Activated T-cell treated with anti-CD3 and anti-CD28 coated beads, Interleukin-2, amount 50 U/mL, for 24 hours (primary cell): ENCODE measurements at places on chromosomes 5 and 9.

- H3K36me3 ChIP-seq, result peaks cover 64% of the 10 kb centered on the region
- no peak for DNase-seq
- H3K27me3 ChIP-seq, result no peaks in the 10 kb centered on the region
- peaks cover 91% of the 10 kb centered on the region for H3K4me1 ChIP-seq
Measured at GRCh38 chr5:131282235-131282634, 18.4 kb downstream of the CDC42SE2 start.

GRCh38 chr9:105858006-105858690 is 163.8 kb downstream of the TMEM38B start:
- H3K36me3 ChIP-seq, result no peaks in the 10 kb centered on the region
- H3K27me3 ChIP-seq, result no peaks in the 10 kb centered on the region
- no peak overlapping the region for H3K4me3 ChIP-seq
- H3K27ac ChIP-seq, result no peak overlapping the region
- DNase-seq, result no peak

DNA sequence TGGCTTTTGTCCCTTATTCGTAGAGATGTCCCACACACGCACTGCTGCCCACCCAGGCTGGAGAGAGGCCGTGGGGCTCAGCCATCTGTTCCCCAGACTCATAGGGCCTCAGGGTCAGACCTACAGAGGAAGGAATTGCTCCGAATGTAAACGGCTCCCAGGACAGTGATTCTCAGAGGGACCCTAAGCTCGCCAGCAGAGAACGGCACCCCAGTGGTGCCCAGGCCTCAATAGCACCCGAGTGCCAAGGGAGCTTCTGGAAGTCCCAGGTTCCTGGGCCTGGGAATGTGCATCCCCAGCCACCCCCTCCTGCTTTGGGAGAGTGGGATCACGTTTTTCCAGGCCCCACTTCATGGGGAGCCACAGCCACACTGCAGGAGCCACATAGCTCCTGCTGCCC is 32.9 kb upstream of the CNOT6 start:
- no peak overlapping the region for H3K4me3 ChIP-seq
- H3K27ac ChIP-seq, result no peak overlapping the region
- peak; percentile 5 for DNase-seq
- H3K36me3 ChIP-seq, result no peaks in the 10 kb centered on the region

GRCh38 chr9:68825762-68826472 is 120.9 kb downstream of the PIP5K1B start:
- H3K4me1 ChIP-seq, result no peaks in the 10 kb centered on the region
- H3K27ac ChIP-seq, result no peak overlapping the region
- H3K4me3 ChIP-seq, result no peak overlapping the region
- no peak for DNase-seq

DNA sequence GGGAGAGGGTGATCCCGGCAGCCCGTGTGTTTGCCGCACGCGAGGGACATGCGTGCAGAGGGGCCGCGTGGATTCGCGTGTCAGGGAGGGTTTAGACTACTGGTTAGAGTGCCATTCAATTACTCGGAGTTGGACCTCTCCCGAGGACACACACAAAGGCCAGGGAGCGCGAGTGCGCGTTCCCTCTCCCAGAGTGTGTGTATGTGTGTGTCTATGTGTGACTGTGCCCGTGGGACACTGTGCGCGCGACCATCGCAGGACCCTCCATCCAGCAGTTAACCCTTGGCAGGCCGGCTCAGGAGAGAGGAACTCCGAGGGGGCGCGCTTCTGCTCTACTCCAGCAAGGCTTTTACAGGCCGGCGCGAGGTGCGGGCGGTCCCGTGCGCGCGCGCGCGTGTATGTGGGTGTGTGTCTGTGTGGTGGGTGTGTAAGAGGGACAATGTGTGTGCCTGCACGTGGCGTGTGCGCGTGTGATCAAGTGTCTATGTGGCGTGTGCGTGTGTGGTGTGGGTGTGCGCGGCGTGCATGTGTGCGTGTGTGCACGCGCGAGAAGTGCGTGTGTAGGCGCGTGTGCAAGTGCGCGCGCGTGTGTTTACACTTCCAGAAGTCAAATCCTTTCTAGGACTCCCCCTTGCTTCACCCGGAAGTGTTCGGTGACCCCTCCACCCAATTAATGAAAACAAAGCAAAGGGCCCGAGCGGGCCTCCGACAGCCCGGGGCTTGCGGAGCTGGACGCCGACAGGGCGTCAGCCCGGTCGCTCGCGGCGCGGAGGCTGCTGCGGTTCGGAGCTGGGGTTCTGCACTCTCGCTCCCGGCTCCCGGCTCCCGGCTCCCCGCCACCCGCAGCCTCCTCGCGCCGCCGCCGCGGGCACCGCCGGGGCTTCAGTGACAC is 75.3 kb upstream of the TBCA start:
- no peaks in the 10 kb centered on the region for H3K36me3 ChIP-seq
- peak overlapping the region; percentile 71 for H3K4me3 ChIP-seq
- no peak overlapping the region for H3K27ac ChIP-seq
- H3K4me1 ChIP-seq, result peaks cover 22% of the 10 kb centered on the region

DNA sequence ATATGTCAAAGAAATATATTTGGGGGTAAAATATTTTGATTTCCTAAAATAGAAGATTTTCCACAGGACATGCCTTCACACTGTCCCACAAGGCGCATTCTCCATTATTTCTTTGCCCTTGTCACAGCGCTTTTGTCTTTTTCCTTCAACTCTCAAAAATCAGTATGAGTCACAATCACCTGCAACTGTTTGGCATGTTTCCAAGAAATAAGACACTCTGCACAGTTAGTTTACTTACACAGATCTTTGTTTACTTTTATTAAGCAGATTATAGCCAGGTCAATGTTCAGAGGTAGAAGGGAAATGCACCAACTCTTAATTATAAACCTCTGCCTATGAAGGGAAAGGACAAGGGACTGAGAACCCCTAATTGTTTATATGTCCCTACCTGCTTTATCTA is 9.5 kb downstream of the CEMIP2 start:
- peak overlapping the region; percentile 34 for H3K27ac ChIP-seq
- no peak overlapping the region for H3K4me3 ChIP-seq
- peaks cover 84% of the 10 kb centered on the region for H3K4me1 ChIP-seq
- peaks cover 46% of the 10 kb centered on the region for H3K36me3 ChIP-seq

GRCh38 chr5:172005708-172006320 is 624 bp downstream of the FBXW11 start:
- H3K4me1 ChIP-seq, result peaks cover 62% of the 10 kb centered on the region
- peak overlapping the region; percentile 92 for H3K4me3 ChIP-seq
- H3K27ac ChIP-seq, result peak overlapping the region; percentile 94

DNA sequence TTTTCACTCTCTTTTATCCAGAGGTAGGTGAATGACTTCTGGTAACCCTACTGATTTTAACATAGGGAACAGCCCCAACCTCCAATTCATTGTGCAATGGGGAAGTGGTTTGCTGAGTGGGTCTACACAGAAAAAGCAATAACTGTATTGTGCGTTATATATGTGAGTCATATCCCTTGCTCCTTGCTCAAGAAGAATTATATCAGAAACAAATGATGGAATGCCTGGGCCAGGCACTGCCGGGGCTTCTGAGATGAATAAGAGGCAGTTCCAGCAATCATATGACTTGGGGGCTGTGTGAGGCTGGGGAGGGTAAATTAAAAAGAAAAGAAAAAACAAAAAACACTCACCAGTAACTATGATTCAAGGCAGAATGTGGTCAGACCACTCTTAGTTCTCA is 79.2 kb upstream of the ABCA1 start:
- no peak for DNase-seq
- peak overlapping the region; percentile 9 for H3K27ac ChIP-seq
- H3K36me3 ChIP-seq, result no peaks in the 10 kb centered on the region
- H3K27me3 ChIP-seq, result peaks cover 2% of the 10 kb centered on the region
- no peak overlapping the region for H3K4me3 ChIP-seq

GRCh38 chr5:31021181-31021624 is 172.3 kb upstream of the CDH6 start:
- no peaks in the 10 kb centered on the region for H3K4me1 ChIP-seq
- no peak overlapping the region for H3K27ac ChIP-seq
- no peaks in the 10 kb centered on the region for H3K27me3 ChIP-seq
- no peak overlapping the region for H3K4me3 ChIP-seq
- no peaks in the 10 kb centered on the region for H3K36me3 ChIP-seq

DNA sequence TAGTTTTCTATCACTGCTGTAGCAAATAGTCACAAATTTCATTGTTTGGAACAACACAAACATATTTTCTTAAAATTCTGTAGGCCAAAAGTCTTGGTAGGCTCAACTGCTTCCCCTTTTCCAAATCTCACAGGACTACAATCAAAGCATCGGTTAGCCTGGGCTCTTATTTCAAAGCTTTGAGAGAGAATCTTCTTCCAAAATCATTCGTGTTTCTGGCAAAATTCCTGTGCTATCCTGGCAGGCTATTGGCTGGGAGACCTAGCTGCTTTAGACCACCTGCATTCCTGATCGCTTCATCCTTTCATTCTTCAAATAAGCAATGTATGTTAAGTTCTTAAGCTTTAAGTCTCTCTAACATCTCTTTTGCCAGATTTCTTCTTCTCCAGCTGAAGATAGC is 629.8 kb upstream of the CDH18 start:
- H3K27me3 ChIP-seq, result no peaks in the 10 kb centered on the region
- no peaks in the 10 kb centered on the region for H3K4me1 ChIP-seq
- H3K27ac ChIP-seq, result no peak overlapping the region
- DNase-seq, result no peak

DNA sequence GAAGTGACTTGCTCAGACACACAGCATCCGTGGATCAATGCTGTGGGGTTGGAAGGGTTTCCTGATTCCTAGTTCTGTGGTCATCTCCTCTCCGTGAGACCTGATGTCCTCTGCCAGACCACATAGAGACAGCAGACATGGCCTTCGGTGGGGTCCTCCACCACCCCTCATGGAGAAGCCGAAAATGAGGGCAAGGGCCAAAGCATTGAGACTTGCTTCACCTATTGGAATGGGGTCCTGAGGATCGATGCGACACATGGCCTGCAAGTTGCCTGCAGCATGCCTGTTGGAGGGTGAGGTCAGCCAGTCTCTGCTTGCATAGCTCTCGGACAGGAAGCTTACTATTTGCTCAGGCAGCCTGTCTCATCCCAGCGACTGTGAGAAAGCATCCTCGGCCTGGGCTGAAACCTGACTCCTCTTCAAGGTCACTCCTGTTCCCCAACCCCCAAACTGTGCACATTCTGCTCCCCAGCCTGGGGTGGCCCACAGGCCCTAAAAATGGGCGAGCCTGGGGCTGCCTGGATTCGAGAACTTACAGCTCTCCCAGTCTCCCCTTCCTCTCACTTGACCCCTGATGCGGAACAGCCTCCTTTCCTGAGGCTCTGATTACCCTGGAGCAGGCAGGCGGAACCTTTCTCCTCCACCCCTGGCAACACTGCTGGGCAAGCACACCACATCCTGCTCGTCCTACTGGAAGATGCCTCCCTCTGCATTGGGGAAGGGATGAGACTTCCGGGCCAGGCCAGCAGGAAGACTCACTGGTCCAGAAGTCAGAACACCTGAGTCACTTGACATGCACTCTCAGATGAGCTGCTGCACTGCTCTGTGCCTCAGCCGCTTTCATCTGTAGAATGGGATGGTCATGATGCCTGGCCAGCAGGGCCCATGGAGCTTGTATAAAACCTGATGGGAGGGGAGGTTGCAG is 186.9 kb downstream of the RGS3 start:
- H3K27ac ChIP-seq, result no peak overlapping the region
- no peak overlapping the region for H3K4me3 ChIP-seq
- H3K4me1 ChIP-seq, result peaks cover 9% of the 10 kb centered on the region
- DNase-seq, result peak; percentile 15

DNA sequence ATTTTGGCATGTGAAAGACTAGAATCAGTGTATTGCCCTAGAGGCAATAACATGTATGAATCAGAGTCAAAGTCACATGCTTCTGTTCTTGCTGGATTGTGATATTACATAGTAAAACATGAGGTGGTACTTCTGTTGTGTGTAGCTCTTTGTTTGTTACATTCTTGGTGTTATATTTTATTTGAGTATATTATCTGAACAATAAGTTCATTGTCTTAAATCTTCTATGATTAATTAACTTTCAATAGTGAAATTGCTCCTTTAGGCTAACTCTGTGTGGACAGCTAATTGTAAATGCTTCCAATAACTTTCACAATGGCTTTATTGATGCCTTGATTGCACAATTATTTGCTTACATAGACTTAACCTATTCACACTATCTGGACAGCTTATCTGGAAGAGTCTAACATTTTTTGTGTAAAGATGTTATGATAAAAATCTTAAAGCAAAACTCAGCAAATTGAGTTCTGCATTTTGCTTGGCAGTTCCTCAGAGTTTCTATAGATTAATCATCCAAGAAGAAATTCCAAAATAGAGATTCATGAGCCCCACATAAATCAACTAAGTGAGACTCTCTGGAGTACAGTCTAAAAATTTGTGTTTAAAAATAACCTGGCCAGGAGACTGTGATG is 239.6 kb upstream of the TUSC1 start:
- DNase-seq, result no peak
- H3K27me3 ChIP-seq, result no peaks in the 10 kb centered on the region
- H3K36me3 ChIP-seq, result no peaks in the 10 kb centered on the region

- peaks cover 28% of the 10 kb centered on the region for H3K4me1 ChIP-seq
- no peak overlapping the region for H3K4me3 ChIP-seq
- peaks cover 7% of the 10 kb centered on the region for H3K27me3 ChIP-seq
- no peak for DNase-seq
- peaks cover 72% of the 10 kb centered on the region for H3K36me3 ChIP-seq
Measured at GRCh38 chr9:95458666-95459065, 58.1 kb downstream of the PTCH1 start.

DNA sequence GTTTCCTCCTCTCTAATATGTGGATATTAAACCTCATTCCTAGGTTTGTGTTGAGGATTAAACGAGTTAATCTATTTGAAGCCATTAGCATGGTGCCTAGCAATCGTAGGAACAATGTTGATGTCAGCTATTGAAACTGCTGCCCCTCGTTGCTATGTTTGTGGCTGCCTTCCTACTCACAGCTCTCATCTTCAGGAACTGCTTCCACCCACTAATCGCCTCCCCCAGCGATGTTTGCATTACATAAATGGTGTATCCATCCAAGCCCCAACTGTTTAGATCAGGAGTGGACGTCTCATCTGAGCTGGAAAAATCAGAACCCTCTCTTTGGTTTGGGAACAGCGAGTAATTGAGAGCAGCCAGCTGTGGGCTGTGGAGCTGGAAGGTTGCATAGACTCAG is 416.6 kb downstream of the ARHGEF28 start:
- H3K27ac ChIP-seq, result no peak overlapping the region
- no peak overlapping the region for H3K4me3 ChIP-seq
- no peaks in the 10 kb centered on the region for H3K36me3 ChIP-seq
- H3K4me1 ChIP-seq, result no peaks in the 10 kb centered on the region
- peaks cover 10% of the 10 kb centered on the region for H3K27me3 ChIP-seq

DNA sequence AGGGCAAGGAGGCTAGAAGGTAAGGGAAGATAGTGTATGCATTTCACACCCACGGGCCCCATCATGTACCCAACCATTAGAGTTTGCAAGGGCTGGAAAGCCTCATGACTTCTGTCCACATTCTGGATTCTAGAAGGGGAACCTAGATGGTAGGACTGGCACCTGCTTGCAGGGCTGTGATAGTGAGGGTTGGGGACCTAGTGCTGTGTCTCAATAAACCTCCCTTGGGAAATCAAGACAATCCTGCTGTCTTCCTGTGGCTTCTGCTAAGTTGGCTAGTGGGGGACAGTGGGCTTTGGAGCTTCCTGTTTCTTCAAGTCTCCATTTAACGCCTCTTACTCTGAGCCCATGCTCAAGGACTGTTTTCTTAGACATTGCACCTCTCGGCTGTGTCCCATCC is 43.6 kb upstream of the SYNPO start:
- H3K4me3 ChIP-seq, result no peak overlapping the region
- no peaks in the 10 kb centered on the region for H3K36me3 ChIP-seq
- no peak for DNase-seq

GRCh38 chr9:106620866-106621265 is 242.1 kb upstream of the ZNF462 start:
- H3K27me3 ChIP-seq, result no peaks in the 10 kb centered on the region
- H3K4me3 ChIP-seq, result no peak overlapping the region
- H3K36me3 ChIP-seq, result no peaks in the 10 kb centered on the region
- no peaks in the 10 kb centered on the region for H3K4me1 ChIP-seq
- H3K27ac ChIP-seq, result no peak overlapping the region

GRCh38 chr5:132927355-132928061 is 35.9 kb downstream of the AFF4 start:
- H3K4me3 ChIP-seq, result no peak overlapping the region
- no peaks in the 10 kb centered on the region for H3K27me3 ChIP-seq
- H3K36me3 ChIP-seq, result peaks cover 89% of the 10 kb centered on the region
- H3K27ac ChIP-seq, result peak overlapping the region; percentile 5
